ENCODE measurements at places on chromosomes 3 and 15.

GRCh38 chr15:96372554-96372953 is 42.1 kb downstream of the NR2F2 start:
- DNase-seq, result no peak

- no peak for DNase-seq
Measured at GRCh38 chr3:183381179-183381578, 47.2 kb downstream of the MCF2L2 start.

DNA sequence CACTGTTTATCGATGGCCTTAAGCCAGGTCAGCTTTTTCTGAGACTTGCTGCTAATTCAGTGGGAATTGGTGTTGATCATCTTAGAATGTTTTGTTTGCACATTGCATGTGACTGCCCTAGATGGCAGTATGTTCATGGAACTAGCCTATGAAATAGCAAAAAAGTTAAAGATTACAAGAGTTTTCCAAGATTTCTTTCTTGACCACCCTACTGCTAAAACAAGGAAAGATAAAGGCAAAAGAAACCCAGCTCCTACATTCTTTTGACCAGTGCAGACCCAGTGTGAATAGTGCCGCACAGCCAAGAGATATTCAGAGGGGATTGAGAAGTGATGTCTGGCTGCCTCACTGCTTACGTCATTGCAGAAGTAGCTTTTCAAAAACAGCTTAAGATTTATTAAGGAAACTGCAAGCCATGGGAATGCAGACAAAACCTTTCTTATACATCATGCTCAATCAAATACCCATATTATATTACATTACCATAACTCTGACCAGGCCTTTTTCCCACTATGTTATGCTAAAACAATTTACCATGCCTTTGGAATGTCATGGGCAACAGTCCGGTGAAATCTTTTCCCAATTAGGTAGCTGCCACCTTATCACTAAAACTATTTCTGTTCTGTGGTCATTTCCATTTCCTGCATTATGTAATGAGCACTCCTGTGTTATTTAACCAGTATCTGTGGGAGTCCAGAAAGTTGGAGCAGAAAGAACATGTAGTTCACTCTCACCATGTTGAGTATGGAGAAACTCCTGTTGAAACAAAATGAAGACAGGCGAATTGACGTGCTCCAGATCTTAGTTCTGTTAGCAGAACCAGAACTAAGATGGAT is 6.0 kb downstream of the PHLDB2 start:
- no peak for DNase-seq

DNA sequence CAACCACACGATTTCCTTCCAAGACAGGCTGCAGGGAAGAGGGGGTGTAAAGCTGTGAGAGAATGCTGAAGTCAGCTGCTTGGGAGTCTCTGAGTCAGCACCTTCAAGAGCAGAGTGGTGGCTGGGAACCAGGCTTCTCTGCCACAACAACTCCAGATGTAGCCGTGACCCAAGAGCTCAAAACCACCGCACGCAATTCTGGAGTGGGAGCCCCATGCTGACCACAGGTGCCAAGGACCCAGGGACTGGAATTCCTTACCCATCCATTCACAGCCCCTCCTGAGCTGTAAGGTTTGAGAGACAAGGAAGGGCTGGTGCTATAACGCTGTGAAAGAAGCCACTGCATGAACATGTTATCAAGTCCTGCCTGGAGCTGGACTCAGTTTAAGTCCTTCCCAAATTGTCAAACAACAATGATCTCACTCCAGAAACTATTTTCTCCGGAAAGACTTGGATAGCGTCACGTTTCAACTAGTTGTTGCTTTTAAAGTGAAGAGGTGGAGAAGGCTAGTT is 61.4 kb downstream of the UMPS start:
- DNase-seq, result no peak

DNA sequence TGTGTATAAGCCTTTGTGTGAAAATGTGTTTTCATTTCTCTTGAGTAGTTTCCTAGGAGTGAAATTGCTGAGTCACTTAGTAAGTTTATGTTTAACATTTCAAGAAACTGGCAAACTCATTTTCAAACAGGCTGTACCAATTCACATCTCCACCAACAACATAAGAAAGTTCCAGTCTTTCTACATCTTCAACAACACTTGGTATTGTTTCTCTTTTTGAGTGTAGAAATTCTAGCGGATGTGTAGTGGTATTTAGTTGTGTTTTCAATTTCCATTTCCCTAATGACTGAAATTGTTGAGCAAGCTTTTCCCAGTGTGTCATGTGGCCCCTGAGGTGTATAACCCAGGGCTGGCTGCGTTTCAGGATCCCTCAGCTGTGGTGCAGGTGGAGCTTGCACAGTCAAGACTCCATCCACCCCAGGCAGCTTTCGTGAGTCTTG is 258.5 kb downstream of the PDCD6IP start:
- no peak for DNase-seq

- no peak for DNase-seq
Measured at GRCh38 chr3:191424881-191425280, 36.1 kb upstream of the PYDC2 start.

GRCh38 chr15:52128568-52128967 is 16.0 kb upstream of the BCL2L10 start:
- no peak for DNase-seq

GRCh38 chr15:76178296-76179000 is 118.7 kb downstream of the TMEM266 start:
- no peak for DNase-seq

GRCh38 chr15:78944669-78945407 is at the start of gene CTSH:
CTSH (minus strand) TSS chr15:78945046; CDS start chr15:78944981, 65 bp downstream.
- peak; percentile 47 for DNase-seq

Measured in activated T-helper 1 cell treated with anti-CD3 and anti-CD28 coated beads, Interleukin-2, amount 50 U/mL, for 16 hours (primary cell).